ENCODE measurements at places on chromosomes 5 and 9.

DNA sequence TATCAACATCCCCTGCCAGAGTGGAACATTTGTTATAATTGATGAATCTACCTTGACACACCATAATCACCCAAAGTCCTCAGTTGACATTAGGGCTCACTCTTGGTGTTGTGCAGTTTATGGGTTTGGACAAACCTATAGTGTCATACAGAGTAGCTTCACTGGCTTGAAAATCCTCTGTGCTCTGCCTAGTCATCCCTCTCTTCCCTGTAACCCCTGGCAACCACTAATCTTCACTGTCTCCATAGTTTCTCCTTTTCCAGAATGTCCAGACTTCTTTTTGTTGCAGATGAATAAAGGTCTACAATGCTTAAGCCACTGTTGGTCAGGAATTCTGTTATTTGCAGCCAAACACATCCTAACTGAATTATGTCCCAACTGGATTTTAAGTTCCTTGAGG lies 22.5 kb upstream of the SUB1 start:
- DNase-seq: no peak

DNA sequence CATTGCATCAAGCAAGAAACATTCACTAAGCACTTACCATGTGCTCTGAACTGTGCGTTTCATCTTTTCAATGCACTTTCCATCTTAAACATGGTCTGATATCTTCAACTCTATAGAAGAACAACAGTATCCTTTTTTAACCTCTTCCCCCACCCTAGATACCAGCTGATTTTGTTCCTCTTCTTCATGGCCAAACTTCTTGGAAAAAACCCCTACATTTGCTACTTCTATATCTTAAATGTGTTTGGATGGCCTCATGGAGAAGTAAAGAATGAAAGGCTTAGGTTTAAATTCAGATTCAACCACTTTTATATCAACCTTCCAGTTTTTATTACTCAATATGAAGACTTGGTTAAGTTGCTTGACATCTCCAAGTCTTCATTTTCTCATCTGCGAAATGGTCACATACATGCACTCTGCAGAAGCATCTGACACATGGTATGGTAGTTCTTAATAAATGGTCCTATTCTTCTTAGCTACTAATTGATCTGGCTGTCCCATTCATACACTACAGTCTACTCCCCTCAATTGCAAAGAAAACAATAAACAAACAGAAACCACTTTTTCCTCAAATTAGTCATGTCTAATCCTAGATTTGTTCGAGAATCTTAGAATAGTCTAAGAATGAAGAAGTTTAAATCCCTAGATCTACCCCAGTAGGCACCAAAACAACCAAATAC lies 59.4 kb downstream of the FYB1 start:
- DNase-seq: no peak

DNA sequence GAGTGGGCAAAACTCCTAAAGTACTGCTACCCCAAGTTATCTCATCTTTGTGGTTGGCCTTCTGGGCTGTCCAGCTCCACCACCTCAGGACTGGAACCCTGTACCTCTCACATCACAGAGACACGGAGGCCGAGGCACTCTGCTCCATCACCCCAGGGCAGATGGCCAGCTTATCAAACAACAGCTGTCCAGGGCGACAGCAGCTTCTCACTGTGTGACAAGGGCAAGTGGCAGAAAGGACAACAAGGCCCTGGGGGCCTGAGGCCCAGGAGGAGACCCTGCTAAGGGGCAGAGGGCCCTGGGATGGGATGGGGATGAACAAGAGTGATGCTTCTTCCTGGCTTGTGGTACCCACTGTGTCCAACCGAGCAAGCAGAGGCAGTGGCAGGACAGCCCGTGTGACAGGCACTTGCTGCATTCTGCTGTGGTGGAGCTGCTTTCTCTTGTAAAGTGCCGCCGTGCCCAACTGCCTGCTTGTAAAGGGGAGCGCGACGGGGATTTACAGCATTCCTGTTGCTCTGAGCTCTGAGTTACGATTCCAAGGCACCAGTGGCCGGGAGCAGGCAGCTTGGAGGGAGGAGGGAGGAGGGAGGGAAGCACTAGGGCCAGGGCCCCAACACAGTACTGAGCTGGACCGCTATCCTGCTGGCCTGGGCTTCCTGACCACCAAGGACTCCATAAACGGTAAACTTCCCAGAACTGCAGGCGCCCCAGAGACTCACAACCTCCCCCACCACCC lies 71.2 kb downstream of the SHB start:
- peak; percentile 45 for DNase-seq

- no peak for DNase-seq
Observed at GRCh38 chr9:118091226-118091625, 387.0 kb downstream of the TLR4 start.

DNA sequence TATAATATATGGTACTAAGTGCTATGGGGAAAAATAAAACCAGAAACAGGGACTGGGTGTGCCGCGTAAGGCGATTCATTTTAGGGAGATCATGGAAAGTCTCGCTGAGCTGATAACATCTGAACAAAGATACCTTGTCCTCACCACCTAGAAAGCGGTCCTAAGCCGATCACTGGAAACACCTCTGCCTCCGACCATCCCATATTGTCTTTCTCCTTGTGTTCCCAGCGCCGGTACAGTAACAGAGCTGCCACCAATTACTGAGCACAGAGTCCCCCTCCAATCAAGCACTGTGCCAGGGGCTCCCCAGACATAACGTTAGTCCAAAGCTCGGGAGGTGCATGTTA lies 704 bp downstream of the CCDC112 start:
- DNase-seq: no peak

DNA sequence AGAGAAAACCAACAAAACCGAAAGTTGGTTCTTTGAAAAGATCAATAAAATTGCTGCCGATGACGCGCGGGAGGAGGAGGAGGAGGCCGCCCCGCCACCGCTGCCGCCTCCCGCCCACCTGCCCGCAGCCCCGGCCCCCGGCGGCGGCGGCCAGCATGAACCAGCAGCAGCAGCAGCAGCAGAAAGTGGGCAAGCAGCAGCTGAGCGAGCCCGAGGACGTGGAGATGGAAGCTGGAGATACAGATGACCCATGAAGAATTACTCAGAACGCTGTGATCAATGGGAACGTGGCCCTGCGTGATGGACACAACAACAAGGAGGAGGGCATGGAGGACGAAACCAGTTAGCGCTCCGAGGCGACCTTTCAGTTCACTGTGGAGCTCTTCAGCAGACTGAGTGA lies 53.9 kb upstream of the EFNA5 start:
- no peak for DNase-seq

DNA sequence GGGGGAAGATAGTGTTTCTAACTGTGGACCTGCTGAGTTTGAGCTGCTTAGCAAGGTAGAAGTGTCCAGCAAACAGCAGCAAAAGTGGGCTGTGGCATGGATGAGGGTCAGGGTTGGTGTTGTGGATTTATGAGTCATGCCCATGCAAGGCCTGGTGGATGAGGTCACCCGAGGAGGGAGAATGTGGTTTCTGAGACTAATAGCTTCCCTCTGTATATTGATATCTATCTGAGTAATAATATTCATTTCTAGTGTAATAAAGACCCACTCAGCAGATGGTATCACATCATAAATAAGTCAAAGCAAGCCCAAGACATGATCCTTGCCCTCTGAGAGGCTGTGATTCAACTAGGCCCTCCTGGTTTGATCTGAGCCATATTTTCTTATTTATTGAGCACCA lies 597.8 kb upstream of the CLINT1 start:
- peak; percentile 81 for DNase-seq

- no peak for DNase-seq
Observed at GRCh38 chr9:82668689-82669199, 394.2 kb downstream of the RASEF start.

DNA sequence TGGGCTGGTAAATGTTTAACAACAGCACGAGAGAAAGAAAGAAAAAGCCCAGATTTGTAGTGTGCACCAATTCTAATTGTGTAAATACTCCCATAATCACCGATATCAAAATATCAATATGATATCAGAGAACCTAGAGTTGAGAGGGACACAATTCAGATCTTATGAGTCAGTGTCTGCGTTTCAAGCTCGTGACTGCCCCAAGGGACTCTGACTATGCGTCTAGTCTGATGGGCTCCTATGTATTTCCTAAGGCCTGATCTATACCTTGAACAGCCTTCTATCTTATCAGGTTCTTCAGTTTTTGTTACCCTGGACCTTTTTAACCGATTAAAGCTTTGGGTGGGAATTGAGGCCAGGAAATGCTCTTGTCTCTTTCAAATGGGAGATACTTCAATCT lies 243.0 kb upstream of the SLC24A2 start:
- no peak for DNase-seq

DNA sequence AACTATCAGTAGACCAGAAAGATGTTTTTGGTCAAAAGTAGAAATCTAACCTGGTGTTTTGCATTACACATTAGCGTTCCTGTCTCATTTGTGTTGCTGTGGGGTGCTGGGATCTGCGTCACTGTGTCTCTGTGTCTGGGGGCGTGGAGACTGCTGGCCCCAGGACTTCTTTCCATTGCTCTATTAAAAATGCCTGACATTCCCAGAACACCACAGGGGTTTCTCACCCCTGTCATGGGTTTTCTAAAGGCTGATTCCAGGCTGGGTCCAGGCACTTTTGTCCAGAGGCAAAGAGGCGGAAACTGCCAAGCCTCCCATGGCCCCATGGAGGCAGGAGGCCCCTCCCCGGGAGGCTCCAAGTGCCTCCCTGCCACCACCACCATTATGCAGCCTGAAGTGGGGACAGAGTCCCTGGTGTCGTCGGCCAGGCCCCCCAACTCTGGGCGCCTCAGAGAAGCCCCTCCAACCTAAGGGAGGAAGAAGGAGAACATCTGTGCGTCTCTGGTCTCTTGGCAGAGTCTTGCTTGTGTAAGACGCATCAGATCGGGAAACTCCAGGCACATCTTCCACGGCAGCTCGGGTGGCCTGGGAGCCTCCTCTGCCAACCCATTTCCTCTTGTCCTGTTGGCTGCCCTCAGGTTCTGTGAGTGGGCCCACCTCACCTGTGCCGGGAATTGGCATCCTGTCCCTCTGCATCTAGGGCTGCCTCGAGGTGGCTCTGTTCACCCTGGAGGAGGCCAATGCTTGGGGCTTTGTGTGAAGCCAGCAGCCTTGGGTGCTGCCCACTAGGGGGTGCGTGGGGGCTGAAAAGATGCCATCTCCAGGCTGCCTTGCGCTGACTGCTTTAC lies 13.8 kb upstream of the PLEKHG4B start:
- peak; percentile 74 for DNase-seq

- no peak for DNase-seq
Observed at GRCh38 chr5:100472091-100472490, 63.1 kb upstream of the FAM174A start.

- DNase-seq: no peak
Observed at GRCh38 chr9:113631137-113631765, 167.7 kb downstream of the RGS3 start.

DNA sequence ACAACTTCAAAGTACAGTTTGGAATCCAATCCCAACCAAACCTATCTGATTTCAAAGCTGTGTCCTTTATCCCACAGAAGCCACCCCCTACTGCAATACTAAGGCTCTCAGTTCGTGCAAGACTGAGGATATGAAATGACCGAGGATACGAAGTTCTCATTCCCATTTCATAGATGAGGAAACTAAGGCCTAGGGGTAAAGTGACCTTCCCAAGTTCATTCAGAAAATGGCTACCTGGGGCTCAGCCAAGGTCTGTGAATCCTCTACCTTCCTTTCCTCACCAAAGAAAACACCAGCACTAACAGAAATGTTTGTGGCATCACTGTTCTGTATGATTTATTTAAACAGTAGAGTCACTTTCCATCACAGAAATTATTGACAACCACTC lies 5.4 kb downstream of the KIAA1191 start:
- no peak for DNase-seq

GRCh38 chr9:93864032-93864431 lies 91.1 kb downstream of the BARX1 start:
- no peak for DNase-seq

DNA sequence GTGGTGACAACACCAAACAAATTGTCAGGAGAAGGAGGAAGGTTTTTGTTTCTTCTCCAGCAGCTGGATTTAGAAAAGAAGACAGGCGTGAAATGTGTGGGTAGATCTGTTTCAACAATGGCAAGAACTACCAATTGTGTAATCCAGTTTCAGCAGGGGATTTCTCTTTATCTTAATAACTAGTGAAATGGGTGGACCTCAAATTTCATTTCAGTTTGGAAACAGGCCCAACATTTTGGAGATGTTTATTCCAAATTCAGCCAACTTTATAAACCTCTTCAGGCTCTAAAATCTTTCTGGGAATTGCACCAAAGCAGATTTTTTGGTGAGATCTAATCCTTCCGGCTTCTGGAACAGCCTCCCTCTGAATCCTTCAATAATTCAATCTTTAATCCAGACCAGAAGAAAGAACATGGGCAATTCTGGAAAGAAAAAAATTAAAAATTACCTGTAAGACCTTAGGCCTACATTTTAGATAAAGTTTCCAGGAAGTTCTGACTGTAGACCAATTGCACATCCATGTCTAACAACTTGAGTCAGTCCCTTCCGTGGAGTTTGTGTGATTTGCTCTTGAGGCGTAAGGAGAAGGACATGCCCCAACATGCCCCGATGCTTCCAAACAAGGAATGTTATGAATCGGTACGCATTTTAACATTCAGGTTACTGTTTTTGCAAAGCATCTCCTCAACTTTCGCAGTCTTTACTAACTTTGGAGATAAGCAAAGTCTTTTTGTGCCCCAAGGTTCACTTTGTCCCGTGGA lies 423.6 kb downstream of the IRX1 start:
- DNase-seq: no peak

GRCh38 chr5:15105799-15106393 lies 234.3 kb upstream of the ANKH start:
- DNase-seq: no peak

GRCh38 chr5:32526810-32527209 lies 58.5 kb upstream of the SUB1 start:
- no peak for DNase-seq

GRCh38 chr5:139904816-139905661 lies 109.4 kb downstream of the PSD2 start:
- DNase-seq: no peak

DNA sequence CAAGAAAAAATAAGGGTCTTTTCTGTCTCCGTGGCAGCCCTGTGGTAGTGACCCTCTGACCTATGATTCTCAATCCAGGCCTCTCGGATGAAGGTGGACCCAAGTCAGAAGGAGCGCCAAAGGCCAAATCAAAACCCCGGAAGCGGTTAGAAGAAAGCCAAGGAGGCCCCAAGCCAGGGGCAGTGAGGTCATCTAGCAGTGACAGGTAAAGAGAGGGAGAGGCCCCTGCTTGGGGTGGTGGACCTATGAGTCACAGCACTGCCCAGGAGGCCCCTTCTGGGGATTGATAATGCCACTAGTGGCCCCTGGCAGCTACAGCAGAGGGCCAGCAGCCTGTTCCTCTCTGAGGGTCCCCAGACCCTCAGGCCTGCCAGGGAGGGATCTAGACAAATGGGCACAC lies 6.4 kb upstream of the SLC2A8 start:
- DNase-seq: no peak

- DNase-seq: no peak
Observed at GRCh38 chr5:127961763-127962145, 121.8 kb upstream of the SLC12A2 start.

DNA sequence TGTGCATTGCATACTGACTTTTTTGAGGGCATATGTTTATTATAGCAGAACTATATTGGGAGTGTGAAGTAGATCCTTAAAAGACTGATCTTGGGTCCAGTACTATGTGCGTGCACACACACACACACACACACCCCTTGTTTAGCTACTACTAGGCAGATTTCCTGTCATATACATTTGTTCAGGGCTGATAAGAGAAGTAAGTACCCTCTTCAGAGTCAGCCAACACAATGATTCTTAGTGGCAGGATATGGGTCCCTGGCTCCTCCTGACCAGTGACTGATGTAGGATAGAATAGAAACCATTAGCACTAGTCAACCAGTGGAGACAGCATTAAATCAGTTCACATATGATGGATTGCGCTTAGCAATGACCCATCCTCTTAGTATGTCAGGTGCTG lies 76.2 kb upstream of the MIER3 start:
- DNase-seq: no peak

GRCh38 chr9:17669206-17669605 lies 90.3 kb downstream of the SH3GL2 start:
- no peak for DNase-seq
